ENCODE measurements at places on chromosomes 6 and 20.

- no peak for DNase-seq
Measured at GRCh38 chr6:169159331-169159730, 94.3 kb downstream of the THBS2 start.

GRCh38 chr6:130366107-130367005, 539 bp downstream of the TMEM200A start:
- DNase-seq: peak; percentile 38

DNA sequence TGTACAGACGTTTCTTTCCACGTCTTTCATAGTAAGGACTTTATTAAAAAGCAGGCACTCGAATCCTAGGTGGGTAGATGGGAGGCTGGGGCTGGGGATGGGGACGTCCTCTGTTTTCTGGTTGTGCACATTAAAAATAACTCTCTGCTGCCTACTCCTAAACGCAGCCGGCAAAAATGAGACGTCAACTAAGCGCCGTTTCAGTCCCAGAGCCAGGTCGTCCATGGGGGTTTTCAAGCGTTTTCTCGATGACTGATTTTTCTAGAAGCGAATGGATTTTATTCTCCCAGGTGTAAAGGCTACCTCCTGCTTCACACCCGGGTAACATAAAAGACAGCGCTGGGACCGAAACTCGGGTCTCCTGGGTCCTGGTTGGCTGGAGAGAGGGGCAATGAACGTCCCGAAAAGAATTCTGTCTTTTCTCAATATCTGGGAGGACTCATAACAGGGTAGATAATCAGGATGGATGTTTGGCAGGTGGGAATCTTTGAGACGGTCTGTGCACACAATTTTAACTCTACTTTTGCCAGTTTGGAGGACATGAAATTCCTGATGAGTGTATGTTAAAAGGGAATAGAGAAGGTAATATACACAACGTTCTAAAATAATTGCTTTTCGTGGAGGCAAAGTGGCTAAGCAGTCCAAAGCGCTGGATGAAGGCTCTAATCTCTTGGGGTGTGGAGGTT, 25.2 kb downstream of the GPX6 start:
- DNase-seq: no peak

DNA sequence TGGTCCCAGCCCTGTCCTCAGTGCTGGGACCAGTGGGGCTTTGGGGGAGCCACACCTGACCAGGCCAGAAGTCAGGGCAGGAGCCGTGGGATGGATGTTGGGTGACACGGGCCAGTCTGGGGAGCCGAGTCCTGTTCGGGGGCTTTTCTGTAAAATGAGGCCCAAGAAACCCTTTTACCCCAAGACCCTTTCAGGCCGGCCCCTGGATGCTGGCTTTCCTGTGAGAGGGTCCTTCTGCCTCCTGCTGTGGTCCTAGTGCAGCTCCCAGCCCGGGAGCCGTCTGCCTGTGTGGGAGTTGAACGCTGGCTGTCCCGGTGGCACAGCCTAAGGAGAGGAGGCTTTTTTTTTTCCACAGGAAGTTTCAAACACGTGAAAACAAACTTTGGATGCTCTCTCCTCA, 123.2 kb downstream of the TMEM242 start:
- DNase-seq: no peak

GRCh38 chr6:131023834-131024504, 39.1 kb downstream of the EPB41L2 start:
- DNase-seq: no peak

DNA sequence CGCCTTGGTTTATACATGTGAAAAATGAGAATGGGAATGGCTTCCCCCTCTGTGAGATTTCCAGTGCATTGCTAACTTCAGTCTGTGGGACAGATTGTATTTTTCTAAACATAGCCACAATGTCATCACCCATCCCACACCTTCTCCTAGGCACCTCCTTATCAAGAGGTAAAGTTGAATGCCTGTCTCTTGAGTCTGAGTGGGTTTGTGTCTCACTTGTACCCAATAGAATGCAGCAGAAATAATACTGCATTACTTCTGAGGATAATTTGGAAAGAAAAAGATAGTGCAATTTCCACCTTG, 27.9 kb downstream of the RIN2 start:
- no peak for DNase-seq

GRCh38 chr6:167807756-167808155, 19.0 kb upstream of the AFDN start:
- no peak for DNase-seq

DNA sequence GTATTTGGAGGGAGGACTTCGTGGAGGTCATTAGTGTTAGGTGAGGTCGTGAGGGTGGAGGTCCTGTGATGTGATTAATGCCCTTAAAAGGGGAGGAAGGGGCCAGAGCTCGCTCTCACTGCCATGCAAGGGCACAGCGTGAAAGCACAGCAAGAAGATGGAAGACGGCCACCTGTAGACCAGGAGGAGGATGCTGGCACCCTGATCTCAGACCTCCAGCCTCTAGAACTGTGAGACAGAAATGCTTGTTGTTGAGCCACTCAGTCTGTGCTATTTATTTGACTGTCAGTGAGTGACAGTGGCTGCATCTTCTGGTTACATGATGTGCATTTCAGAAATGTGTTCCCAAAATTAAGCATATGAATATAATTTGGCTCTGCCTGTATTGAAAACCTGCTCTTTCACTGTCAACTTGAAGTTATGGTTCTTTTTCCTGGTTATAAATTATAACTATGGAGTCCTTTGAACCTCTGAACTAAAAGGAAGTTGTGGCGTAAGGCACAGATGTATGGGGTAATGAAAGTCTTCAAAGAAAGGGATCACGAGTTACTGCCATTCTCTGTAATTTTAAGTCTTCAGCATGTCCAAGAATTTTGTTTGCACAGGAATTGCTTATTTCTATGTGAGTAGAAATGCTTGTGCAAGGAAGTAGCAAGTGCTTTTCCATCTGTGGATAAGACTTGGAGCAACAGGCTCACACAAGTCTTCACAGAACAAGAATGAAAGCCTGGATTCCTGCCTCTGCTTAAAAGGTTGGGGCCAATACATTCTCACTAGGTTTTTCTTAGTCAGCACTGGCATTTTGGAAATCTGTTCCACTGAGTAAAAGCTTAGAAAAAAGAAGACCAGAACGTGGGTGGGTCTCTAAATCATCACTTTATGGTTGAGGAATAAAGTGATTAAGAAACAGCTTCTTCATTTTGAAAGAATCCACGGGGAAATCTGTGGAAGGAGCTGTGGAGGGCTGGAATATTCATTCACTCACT, 10.3 kb downstream of the PPP1R14C start:
- no peak for DNase-seq

- peak; percentile 84 for DNase-seq
Measured at GRCh38 chr6:1686117-1687098, 76.7 kb downstream of the FOXC1 start.

DNA sequence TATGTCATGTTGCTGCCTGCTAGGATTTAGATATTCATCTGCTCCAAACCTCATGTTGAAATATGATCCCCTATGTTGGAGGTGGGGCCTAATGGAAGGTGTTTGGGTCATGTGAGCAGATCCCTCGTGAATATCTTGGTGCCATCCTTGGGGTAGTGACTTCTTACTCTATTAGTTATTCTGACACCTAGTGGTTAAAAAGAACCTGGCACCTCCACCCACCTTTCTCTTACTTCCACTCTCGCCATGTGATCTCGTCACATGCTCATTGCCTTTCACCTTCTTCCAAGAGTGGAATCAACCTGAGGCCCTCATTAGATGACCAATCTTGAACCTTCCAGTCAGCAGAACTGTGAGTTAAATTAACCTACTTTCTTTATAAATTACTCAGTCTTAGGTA, 549.4 kb upstream of the SYNCRIP start:
- peak; percentile 8 for DNase-seq

DNA sequence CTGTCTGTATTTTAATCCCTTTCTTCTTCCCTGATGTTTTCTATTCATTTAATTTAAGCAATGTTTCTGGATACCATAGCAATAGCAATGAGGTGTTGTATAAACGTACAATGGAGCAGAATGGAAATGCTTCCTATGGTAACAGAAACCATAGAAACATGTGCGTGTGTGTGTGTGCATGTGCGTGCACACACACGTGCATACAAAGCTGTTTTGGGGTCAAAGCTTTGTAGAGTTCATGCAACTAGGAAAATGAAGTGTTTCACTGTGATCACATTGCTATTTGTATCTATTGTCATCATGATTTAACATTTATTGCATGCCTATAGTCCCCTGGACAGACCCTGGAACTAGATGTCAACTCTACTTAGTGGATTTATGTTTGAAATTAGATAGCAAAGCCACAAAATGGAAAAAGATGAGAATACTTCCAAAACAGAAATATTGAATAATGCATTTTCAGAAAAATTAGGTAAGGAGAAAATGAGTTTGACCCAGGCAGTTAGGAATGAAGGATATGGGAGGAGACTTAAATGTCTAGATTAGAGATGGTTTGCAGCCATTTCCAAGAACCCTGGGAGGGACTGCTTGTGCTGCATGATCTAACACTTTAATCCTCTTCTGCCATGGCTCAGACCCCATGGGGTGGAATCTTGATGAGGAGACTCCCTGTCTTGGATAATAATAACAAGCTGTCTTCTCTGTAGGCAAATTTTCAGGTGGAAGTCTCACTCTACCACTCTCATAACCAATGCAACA, 124.4 kb downstream of the TRMT11 start:
- no peak for DNase-seq

GRCh38 chr6:139903411-139904157, 529.1 kb upstream of the CITED2 start:
- DNase-seq: no peak

DNA sequence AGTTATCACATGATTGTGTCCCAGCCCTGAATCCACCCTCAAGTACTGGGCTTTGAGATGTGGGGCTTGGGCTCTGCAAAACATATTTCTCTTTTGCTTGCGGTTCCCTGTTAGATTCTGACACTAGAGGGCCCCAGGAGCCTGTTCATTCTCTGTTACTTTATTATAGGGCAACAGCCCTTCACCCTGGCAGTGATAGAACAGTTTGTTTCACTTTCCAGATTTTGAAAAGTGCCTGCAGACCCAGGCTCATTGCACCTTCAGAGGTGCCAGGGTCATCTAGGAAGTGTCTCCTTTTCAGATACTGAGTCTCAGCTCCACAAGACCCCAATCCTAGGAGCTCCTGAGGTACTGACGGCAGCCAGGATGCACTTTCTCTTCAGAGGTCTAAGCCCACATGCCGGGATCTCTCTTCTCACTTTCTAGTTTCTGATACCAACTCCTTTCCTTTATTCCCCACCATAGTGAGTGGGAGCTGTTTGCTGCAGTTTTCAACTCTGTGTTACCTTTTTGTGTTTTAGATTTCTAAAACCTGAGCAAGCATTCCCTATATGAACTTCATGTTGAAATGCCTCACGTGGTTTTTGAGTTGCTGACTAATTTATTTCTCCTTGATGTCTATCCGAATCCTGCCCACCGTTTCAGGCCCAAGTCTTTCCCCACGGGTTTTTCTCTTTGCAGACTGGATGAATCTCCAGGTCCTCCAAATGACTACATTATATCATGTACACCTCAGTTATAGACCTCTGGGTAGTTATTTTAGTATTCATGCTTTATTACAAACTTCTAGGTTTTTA, 10.9 kb downstream of the ABT1 start:
- DNase-seq: peak; percentile 79

GRCh38 chr6:169269180-169270076, 15.8 kb upstream of the THBS2 start:
- no peak for DNase-seq

- DNase-seq: no peak
Measured at GRCh38 chr6:12602342-12602741, 114.2 kb upstream of the PHACTR1 start.

- DNase-seq: no peak
Measured at GRCh38 chr6:16690608-16691142, 70.6 kb downstream of the ATXN1 start.
